ENCODE measurements at places on chromosomes 2 and 18. TPM values are rescaled to one million over a fixed set of nuclear protein-coding genes. Genes with fewer than 3 reads are reported as not detected.

DNA sequence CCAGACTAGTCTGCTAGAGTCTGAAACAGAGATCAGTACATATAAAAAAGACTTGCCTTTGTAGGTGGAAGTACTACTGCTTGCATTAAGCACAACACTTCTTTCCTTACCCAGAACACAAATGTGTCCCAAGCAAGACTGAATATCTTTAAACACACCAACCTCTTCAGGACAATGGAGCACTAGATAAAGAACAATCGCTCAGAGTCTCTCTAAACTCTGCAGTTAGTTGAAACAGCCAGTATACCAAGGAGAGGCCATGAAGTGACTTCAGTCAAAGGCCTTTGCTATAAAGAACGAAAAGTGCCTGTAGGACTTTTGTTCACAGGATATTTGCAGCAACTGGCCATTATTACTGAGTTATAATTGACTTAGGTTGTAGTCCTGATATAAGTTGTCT lies 9.9 kb upstream of the B4GALT6 start:
- DNase-seq = no peak

GRCh38 chr18:7592305-7593071 lies 25.4 kb downstream of the PTPRM start:
- DNase-seq = no peak

- no peak for DNase-seq
Measured at GRCh38 chr18:56185126-56185525, 453.3 kb downstream of the TXNL1 start.

- DNase-seq = peak; percentile 97
Measured at GRCh38 chr2:217834057-217834620, 168.7 kb downstream of the TNS1 start.

DNA sequence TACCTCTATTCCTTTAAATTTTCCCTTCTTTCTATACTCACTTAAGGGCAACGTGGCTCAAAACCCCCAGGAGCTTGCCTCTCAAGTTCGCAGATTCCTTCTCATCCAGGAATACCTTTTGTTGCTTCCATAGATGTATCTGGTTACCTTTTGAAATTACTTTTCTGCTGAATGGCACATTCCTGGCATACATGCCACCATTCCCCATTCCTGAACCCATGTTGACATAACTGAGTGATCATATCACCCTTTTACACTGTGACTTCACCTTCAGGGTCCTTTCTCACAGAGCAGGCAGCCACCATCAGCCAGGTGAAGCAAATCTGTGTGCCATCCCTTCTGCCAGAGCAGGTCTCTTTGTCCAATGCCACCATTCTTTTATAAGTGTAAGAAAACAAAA lies 615.8 kb downstream of the ARHGAP15 start:
- DNase-seq = no peak

DNA sequence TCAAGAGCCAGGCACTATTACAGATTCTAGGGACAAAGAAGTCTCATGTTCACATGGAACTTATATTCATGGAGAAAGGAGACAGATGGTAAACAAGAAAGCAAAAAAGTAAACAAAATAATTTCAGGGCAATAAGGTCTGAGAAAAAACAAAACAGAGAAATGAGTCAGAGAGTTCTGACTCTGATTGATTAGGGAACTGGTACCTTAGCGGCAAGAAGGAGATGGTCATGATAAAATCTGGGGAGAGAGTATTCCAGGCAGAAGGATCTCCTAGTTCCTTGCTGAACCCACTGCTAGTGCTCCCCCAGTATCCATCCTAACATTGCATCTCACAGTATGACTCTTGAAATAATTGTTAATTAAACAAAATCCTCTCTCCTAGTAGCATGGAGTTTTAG lies 161.8 kb upstream of the KLF7 start:
- no peak for DNase-seq

DNA sequence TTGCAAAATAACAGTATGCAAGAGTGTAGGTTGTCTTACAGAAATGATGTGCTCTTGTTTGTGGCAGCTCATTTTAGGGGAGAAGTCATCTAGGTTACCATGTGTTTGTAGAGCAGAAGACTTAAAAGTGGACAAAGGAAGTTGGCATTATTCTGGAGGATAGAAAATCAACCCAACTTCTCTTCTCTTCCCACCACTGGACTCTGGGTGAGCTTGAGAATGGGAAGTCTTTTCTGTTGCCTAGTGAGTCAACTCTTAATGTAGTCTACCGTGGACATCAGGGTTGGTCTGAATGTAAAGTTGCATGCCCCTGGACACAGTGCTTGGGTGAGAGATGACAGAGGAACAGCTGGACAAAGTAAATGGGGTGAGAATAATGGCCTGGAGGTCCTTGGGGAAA lies 98.3 kb downstream of the FMNL2 start:
- no peak for DNase-seq

DNA sequence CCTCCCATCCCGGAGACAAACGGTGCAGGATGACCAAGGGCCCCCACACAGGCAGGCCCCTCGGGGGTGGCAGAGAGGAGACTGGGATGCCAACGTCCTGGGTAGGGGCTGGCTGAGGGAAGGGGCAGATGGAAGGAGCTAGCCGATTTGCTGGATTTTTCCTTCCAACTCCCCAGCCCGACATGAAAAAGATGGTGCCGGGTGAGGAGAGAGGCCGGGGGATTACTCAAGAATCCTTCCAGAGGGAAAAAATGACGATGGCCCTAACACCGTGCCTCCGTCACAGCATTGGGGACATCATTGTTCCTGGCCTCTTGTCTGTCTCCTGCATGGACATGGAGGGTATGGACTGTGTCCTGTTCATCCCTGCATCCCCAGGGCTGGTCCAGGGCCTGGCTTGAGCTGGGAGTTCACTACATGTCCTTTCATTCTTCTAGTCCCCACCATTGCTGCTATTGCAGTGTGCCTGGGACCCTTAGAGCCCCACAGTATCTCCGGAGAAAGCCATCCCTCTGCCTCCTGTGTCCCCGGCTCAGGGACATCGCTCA lies 217.7 kb downstream of the TNS1 start:
- DNase-seq = no peak

DNA sequence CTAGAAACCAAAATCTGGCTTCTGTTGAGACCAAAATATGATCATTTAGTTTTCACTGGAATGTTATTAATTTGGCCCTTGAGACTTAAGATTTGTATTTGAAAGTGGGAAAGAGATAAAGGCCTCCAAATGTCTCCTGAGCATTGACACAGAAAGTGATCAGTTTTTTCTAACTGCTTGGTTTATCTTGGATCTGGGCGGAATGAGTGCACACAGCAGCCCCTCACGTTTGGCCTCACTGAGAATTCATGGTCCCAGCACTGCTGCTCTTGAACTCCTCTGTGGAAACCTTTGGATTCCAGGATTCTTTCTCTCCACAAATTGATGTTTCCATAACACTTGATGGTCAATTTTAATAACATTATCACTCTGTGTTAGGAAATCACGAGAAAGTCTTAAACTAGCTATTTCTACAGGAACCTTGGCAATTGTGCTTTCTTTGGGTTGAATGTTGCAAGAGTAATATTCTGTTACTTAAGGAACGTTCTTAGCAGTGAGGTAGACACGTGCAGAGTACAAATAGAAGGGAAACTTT lies 180.3 kb upstream of the BCL2L11 start:
- DNase-seq = no peak

DNA sequence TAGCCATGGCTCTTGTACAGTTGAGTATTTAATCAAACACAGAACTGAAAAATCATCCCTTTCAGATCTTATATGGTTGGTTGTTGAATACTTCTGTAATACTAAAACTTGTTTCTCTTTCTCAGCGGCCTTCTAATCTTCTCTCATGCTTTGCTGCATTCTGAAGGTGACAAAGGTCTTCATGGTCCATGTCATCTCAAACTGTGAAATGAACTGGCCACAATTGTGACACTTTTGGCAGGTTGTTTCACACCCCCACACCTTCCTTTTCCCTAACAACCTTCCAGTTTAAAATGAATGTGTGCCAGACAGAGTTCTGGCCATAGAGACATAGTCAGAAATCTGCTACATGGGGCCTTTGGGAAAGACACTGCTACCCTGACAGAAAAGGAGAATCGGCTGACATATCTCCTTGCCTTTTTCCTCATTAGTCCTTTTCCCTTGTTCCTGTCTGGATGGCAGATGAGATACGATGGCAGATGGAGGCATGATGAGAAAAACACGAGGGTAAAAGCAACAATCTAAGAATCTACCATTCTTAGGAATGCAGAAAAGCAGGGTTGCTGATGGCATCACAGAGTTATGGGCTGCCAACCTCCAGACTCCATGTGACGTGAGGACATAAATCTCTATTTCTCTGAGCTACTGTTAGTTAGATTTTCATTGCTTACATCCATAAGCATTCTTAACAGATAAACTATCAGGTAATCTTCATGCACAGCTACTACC lies 106.5 kb downstream of the PIGN start:
- no peak for DNase-seq

- no peak for DNase-seq
Measured at GRCh38 chr2:152042636-152043615, 55.9 kb downstream of the CACNB4 start.

- DNase-seq = no peak
Measured at GRCh38 chr2:120239488-120240287, 13.0 kb upstream of the RALB start.

DNA sequence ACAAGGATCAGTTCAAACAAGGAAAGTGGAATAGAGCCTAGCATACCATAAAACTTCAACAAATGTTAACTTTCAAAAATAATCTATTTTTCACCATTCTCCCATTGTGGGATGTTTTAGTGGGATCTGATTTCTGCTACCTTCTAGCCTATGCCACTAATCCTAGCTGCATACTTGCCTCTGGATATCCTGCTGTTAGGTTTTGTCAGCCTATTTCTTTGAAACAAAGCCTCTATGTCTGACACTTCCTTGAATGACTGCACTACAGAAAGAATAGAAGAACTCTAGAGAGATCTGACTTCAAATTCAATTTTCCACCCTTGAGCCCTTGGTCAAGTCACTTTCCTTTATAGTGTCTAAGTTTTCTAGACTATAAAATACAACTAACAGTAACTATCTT lies 291.5 kb downstream of the PTH2R start:
- no peak for DNase-seq

DNA sequence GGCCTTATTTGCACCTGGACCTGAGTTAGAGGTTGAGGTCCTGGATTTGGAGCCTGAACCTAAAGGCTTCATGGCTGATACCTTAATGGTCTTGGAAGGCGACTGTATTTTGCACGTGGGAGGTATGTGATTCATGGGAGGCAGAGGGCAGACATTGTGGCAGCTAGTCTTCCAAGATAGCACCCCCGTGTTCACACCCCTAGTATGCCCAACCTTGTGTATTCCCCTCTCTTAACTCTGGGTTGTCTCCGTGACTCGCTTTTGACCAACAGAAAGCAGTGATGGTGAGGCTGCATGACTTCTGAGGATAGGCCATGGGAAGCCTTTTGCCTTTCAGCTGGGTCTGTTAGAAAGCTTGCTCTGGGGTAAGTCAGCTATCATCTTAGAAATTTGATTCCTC lies 45.8 kb upstream of the HAAO start:
- no peak for DNase-seq

GRCh38 chr2:9739531-9739964 lies 103.7 kb upstream of the TAF1B start:
- DNase-seq = peak; percentile 28

DNA sequence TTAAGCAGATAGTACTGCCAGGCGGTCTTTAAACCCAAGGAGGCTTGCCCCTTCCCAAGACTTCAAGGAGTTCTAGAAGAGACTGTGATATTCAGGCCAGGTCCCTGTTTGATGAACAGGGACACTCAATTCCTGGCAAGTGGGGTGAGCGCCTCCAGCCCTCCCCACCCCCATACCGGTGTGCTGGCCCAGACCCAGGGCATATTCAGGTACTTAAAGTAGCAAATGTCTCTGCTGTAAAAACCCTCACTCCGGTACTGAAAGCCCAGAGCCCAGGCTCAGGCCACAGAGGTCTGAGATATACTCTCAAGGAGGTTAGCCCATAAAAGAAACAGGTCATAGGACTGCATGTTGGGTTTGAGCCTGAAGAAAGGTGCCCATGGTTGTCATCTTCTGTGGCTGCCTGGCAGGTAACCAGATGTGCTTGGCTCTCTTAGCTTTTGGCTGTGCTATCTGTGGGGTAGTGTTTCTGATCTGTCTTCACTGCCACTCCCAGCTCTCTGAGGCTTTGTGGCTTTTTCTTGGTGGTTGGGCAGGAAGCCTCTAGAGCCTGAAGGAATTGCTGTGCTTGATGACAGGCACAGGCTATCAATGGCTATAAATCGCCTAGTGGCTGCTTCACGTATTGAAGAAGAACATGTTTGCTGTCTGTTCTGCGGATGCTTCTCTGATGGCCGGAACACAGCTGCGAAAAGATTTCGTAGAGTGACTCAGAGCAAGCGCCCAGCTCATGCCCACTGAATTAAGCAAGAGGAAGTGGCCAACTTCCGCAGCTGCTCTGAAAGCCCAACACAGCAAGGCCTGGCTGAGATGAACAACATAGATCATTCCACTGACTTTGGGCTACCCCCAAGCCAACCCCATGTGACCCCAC lies 63.3 kb upstream of the ALPP start:
- peak; percentile 85 for DNase-seq

DNA sequence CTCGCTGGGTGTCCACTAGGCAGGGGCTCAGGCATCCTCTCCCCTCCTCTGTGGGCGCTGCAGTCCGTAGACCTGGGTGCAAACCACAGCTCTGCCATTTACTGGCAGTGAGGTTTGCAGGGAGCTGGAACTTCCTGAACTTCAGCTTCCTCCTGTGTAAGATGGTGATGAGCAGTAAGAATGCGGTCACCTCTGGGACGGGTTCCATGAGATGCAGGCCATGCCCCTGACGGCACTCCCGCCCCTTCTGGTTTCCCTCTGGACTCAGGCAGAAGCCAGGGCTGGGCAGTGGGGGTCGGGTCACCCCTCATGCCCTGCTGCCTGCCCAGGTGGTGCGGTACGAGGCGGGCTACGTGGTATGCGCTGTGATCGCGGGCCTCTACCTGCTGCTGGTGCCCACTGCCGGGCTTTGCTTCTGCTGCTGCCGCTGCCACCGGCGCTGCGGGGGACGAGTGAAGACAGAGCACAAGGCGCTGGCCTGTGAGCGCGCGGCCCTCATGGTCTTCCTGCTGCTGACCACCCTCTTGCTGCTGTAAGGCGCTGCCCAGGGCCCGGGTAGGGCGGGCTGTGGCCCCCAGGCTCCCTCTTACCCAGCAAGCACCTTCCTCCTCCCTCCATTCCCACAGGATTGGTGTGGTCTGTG lies 1.5 kb downstream of the PROM2 start:
- DNase-seq = no peak

- DNase-seq = no peak
Measured at GRCh38 chr2:168561991-168562390, 105.9 kb downstream of the CERS6 start.

AGAP1 gene
- total RNA-seq = 15.4 TPM

CHRND gene
- total RNA-seq = 97.0 TPM

RNF144A gene
- total RNA-seq = 16.2 TPM

STAT4 gene
- total RNA-seq = 0.31 TPM

MYL1 gene
- 7,433 TPM for total RNA-seq

EML6 gene
- 19.1 TPM for total RNA-seq

BCL11A gene
- not detected for total RNA-seq

CD28 gene
- not detected for total RNA-seq

MZT2B gene
- 66.5 TPM for total RNA-seq

DAW1 gene
- not detected for total RNA-seq

LBX2 gene
- 0.59 TPM for total RNA-seq

LRRC30 gene
- 6.0 TPM for total RNA-seq

MYL12B gene
- 293 TPM for total RNA-seq

SETBP1 gene
- 15.3 TPM for total RNA-seq
